ENCODE measurements at places on chromosomes 7 and 10. TPM values are rescaled to one million over a fixed set of nuclear protein-coding genes. Genes with fewer than 3 reads are reported as not detected.

DNA sequence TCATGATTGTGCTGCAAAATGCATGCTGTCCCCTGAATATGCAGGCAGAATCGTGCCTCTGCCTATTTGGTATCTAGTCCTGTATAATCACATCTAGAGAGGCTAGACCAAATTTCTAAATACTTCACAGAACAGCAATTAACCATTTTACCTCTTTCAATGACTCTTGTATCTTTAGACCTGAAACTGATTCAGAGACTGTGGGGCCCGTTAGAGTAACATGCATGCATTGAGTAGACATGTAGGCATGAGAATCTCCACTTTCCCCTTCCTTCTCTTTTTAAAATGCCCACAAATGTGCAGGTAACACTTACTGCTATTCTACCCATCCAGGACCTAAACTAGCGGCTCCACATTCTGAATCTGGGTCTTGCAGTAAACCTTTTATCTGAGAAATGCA, 8.8 kb downstream of the ZNF92 start:
- no peak for DNase-seq

DNA sequence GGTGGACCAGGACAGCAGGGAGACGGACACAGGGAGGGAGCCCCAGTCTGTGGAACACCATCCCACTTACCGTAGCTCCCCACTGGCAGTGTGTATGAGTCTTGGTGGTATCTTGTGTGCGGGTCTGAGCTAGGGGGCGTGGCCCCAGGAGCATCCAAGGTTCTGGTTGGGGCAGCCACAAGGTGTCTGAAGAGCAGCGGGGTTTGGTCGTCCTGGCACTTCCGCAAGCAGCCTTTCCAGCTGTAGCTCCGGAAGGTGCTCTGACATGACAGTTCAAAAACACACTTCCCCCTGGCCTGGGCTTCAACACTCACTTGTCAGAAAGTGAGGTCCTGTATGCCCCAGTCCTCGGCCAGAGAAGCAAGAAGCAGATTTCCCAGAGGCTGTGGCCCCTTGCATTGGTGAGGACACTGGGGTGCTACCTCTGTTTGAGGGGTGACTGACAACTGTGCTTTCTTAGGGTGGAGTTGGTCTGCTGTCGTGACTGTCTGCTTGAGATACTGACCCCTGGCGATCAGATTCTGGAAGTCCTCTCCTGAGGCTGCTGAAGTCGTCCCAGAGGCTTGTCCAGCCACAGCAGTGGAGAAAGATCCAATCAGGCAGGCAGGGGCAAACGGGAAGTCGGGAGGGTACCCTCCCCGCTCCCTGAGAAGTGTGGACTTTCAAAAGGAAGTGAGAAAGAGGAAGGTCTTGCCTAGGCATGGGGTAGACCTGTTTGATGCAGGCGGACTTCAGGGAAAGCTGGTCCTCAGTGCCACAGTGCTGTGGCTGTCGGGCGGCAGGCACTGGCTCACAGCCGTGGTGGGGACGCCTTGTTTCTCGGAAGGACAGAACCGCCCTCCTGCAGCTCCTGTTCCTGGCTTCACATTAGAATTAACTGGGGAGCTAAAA, 51.4 kb upstream of the PFKFB3 start:
- peak; percentile 29 for DNase-seq

DNA sequence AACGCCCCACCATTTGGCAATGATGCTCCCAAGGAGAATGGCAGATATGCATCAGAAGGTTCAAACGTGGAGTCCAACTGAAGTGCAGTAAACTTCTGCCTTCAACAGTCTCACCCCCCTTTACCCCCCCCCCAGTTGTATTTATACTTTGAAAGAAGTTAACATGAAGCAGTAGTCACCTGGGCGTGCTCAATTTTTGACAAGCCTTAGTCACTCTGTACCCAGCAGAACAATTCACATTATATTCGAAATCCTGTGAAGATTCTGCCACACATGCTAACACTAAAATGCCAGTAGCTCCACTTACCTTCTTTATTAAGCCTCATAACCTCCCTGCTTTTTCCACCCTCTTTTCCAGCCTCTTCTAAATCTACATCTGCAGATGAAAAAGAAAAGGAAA, 894 bp downstream of the ATXN7L1 start:
- DNase-seq = no peak

DNA sequence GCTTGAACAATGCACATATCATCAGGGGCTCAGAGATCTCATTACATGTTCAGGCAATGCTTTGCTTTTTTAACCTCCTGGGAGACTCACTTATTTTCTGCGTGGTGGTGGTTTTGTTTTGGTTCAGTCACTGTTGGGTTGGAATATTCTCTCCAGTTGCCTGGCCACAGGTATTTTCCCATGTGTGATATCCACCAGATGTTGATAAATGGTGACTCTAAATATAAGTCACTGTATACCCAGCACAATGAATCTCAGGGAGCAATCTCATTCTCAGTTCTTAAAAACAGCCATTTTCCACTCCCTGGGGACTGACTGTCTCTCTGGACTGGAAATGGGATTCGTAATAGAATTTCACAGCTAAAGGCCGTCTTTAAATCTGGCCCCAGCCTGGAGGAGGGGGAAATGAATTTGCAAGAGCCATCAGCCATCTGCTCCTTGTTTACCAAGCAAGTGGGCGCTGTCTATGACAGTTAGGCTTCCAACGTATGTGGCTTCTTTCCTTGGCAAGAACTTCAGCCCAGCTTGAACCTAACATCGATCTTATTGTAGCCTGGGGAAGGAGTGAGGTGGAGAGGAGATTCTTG, 1106.2 kb downstream of the NRG3 start:
- no peak for DNase-seq

GRCh38 chr10:35379226-35380137, 43.2 kb downstream of the CCNY start:
- DNase-seq = no peak

DNA sequence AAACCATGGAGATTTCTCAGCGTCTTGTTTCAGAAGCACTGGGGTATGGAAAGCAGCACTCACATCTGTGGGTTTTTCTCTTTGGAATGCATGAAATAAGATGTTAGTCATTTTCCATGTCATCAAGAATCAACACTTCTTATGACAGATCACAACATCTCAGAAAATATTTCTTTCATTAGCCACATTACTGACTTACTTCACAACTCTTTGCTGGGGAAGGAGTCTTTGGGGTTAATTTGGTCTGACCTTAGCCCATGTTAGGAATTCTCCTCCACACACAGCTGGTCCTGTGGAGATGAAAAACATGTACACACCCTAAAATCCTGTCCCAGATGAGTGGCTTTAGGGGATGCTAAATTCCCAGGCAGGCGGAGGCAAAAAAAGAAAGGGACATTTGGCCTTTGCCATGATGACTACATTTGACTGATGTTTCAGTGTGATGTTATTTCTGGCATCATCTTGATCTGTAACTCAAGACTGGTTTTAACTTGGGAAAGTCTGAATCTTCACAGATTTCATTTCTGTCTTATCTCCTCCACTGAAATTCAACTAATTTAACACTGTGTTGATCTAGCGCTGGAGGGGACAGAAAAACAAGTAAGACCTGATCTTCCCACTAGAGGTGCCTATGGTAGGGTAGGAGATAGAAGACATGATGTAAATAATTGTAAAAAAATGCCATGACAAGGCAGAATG, 363.2 kb downstream of the PRPF18 start:
- no peak for DNase-seq

- DNase-seq = no peak
Observed at GRCh38 chr7:46203926-46204325, 282.9 kb upstream of the IGFBP3 start.

Gene IFIT1B
- not detected for total RNA-seq

Gene ABCB4
- total RNA-seq = 0.07 TPM

Gene OPN4
- not detected for total RNA-seq

Gene ADCYAP1R1
- total RNA-seq = not detected
